ENCODE measurements at places on chromosomes 1 and 21. TPM values are rescaled to one million over a fixed set of nuclear protein-coding genes. Genes with fewer than 3 reads are reported as not detected.
A peak's percentile ranks its signal among the peaks of the same experiment; 100 is the strongest.

- DNase-seq, result peak; percentile 86
Measured at GRCh38 chr1:2412395-2412772, at the start of gene PEX10. PEX10 (minus strand) TSS chr1:2412564; CDS start chr1:2412502, 62 bp downstream.

GRCh38 chr1:42322577-42322976, 12.5 kb downstream of the FOXJ3 start:
- no peak for DNase-seq

- DNase-seq, result peak; percentile 26
Measured at GRCh38 chr1:218479436-218480115, 134.4 kb downstream of the TGFB2 start.

The LCE2C gene
- total RNA-seq, result not detected

The PTPN22 gene
- not detected for total RNA-seq

The PLA2G2F gene
- not detected for total RNA-seq

- no peak for DNase-seq
Measured at GRCh38 chr1:77709727-77710126, 27.3 kb upstream of the ZZZ3 start.

DNA sequence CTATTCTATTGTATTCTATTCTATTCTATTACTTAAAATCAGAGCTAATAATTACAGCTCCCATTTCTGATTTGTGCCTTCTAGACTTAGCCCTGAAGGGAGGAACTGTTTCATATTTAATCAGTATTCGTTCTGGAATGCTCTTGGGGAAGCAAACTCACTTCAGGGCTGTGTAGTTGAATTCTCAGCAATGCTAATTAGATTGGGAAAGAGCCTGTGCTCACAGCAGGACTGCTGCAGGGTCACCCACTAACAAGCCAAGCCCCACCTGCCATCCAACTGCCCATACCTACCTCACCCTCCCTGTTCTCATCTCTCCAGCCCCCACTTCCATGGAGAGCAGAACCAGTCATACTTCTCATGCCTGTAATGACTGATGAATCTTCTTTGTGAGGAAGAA, 464.2 kb downstream of the PTPRU start:
- DNase-seq, result no peak

- no peak for DNase-seq
Measured at GRCh38 chr1:221858818-221859611, 117.1 kb upstream of the DUSP10 start.

The TNFAIP8L2 gene
- not detected for total RNA-seq
